Endothelial cell (in vitro differentiated cells): ENCODE measurements at places on chromosomes 3 and 15. TPM values are rescaled to one million over a fixed set of nuclear protein-coding genes. Genes with fewer than 3 reads are reported as not detected.

Gene NLGN1
- total RNA-seq, result 27.6 TPM

Gene STAB1
- 866 TPM for total RNA-seq

Gene CKMT1B
- total RNA-seq, result 12.8 TPM

Gene C2CD4B
- total RNA-seq, result 19.1 TPM

Gene RMDN3
- total RNA-seq, result 34.4 TPM

Gene CDHR4
- total RNA-seq, result 1.1 TPM

Gene CLSTN2
- total RNA-seq, result 0.74 TPM

Gene PPP1R2
- 29.7 TPM for total RNA-seq

Gene KATNBL1
- 55.1 TPM for total RNA-seq

Gene ADAMTSL3
- total RNA-seq, result 0.64 TPM

Gene ADAMTS17
- total RNA-seq, result 4.8 TPM

Gene STRIT1
- total RNA-seq, result not detected

Gene VEPH1
- total RNA-seq, result 10.3 TPM

Gene PPP2R3A
- total RNA-seq, result 19.3 TPM

Gene C3orf85
- total RNA-seq, result not detected

Gene TMC3
- total RNA-seq, result not detected
